ENCODE measurements at places on chromosomes 1 and 21.

DNA sequence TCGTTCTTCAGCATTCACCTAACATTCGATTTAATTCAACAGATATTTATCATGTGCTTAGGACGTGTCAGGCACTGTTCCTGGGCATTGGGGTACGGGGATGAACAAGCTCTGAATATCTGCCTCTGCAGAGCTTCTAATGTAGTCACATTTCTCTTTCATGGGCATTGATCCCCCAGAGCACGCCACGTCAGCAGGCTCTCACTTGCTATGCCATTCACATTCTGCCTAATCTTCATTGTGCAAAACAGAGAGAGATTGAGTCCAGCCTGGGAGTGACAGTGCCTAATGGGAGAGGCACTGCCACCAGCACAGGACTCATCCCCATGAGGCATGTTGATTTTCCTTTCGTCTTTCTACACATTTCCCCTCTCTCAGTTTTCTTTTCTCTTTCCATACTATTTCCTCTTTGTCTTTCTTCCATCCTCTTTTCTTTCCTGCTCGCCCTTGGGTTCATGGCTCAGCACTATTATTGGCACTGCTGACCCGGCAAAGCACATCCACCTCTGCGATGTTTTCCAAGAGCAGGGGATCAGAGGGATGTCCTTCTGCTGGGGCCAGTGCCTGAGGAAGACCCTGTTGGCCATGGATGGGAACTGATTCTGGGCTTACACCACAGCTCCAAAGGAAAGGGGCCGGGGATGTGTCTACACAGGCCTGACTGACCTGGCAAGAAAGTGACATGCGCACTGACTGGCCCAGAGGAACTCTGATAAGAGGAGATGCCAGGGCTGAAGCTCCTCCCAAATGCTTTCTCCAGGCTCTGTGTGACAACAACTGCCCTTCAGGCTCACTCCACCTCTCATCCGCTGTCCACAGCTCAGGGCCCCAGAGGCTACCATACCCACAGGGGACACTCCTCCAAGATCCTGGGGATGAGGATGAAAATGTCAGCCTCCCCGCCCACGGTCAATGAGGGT lies 195.9 kb downstream of the TOMM20 start:
- DNase-seq: no peak

DNA sequence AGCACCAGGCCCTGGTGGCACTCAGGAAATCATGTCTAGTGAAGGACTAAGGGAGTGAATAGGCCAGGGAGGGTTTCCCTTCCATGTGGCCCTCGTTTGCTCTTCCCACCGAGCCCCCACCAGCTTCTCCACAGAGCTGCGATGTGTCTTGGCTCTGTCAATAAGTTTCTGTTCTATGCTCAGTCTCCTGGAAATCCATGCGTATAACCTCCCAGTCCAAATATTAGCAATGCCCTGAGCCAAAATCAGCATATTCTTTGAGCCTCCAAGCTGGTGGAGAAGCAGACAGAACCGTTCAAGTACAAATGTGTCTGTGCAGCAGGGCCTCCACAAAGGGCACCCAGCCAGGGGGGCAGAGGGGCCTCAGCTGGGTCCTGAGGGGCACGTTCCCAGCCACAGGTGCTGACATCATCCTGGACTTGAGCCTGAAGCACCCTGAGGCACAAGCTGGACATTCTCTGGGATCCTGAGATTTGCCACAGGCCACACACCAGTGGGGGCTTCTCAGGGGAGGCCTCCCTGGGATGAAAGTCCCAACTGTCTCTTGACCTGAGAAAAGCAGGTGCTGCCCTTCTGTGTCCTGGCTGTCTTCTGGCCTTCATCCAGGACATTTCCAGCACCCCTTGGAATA lies 350.5 kb upstream of the VAMP3 start:
- DNase-seq: no peak

DNA sequence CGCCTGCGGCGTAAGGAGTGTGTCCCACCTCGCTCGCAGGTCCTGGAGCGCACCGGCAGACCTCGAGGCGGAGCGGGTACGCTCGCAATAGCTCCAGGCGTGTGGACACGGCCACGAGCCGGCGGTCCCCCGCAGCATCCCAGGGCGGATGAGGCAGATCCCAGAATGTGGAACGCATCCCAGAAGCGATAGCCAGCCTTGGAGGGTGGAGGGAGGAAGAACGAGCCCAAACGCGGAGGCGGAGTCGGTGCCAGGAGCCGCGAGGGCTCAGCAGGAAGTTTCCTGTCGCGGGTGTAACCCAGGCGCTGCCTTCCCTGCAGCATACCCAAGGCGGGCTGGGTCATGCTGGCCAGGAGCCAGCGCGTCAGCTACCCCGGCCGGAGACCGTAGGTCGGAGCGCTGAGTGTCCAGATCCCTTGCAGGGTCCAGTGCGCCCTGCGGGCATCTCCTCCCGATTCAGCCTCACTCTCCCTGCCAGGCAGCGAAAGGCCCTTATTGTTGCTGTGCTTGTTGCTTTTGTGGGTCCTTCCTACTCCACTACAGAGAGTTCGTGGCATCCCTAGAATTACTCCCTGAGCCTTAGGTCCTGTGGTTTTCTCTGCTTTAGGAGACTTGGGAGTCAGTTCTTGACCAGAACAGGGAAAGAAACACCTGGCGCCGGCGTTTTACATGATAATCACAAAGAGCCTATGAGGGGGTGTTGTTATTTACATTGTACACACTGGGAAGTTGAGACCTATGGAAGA lies 27.7 kb downstream of the STYXL2 start:
- DNase-seq: no peak

- no peak for DNase-seq
These were observed 29.1 kb upstream of the GRHL3 start for GRCh38 chr1:24289937-24290595.

- DNase-seq: no peak
These were observed 2.0 kb downstream of the ADAMTS1 start for GRCh38 chr21:26842974-26843932.

- no peak for DNase-seq
These were observed at the start of gene FNDC5 for GRCh38 chr1:32870615-32871363. Gene FNDC5, minus strand, starts transcription at chr1:32870912.

GRCh38 chr1:33826711-33827110 lies 37.2 kb upstream of the HMGB4 start:
- DNase-seq: no peak

GRCh38 chr1:9732123-9732971 lies 80.8 kb downstream of the PIK3CD start:
- no peak for DNase-seq

DNA sequence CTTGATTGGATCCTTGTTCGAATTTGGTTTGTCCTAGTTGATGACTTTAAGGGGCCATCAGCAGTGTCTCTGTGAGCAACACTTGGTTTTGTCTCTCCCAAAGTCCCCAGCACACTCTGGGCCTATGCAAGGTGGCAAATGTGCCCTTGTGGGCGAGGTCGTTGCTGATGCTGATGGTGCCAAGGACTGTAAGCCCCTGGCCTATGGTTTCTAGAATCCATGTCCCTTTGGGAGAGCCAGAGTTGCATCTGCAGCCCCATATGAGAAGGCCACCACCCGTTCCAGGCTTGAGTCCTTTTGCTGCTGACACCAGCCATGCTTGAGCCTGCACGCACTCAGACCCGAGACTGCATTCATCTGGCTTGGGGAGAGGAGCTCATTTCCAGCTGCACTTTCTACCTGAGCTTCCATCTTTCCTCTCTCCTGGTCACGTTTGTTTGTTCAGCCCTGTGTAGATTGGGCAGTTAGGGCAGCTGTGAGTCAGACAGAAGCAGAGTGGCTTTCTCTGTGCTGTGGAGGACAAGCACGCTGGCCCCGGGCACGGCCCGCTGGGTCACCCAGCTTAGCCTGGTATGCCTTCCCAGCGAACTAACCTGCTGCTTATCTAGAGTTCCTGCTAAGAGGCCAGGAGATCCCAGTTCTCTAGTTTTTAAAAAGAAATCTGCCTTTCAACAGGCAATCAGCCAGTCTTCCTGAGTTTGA lies 52.1 kb upstream of the CSF3R start:
- DNase-seq: no peak

DNA sequence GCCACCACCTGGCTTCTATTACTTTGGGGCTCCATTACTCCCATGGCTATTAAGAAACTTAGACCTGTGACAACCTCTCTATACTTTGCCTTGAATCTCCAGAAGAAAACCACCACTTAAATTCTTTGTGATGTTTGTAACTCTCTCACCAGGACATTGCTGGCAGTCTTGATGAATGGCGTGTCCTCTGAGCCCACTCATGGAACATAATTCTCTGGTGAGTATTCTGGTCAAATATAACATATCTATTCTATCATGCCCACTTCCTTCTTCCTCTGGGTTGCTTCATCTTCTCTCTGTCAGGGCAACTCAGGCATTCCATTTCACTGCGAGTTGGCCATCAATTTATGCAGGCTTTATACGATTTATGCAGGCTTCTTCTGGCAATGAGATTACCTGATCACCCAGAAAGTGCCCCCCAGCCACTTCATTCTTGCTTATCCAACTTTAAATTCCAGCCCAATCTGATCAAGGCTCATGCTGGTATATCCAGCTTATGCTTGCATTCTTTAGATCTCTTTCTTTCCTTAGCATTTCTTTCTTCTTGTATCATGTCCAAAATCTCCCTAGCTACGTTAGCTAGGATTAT lies 112.0 kb upstream of the CHRM3 start:
- DNase-seq: no peak

GRCh38 chr1:160081261-160081936 lies at the start of gene KCNJ9:
Gene KCNJ9, plus strand, starts transcription at chr1:160081538. Its CDS starts 2,493 bp downstream, at chr1:160084031.
- DNase-seq: no peak

Measured in activated CD8-positive, alpha-beta memory T cell treated with anti-CD3 and anti-CD28 coated beads for 1 hour (primary cell).